Umbilical cord (tissue), 2 donors: ENCODE measurements at places on chromosomes 11 and 22. TPM values are rescaled to one million over a fixed set of nuclear protein-coding genes. Genes with fewer than 3 reads are reported as not detected.

The GVQW3 gene
- total RNA-seq: 7.0 TPM

The ZW10 gene
- 20.5 TPM for total RNA-seq

The OR51E2 gene
- 6.0 TPM for total RNA-seq

The FAT3 gene
- 23.6 TPM for total RNA-seq

The SCN2B gene
- total RNA-seq: 4.6 TPM

The TRPC6 gene
- total RNA-seq: 53.4 TPM

The POLA2 gene
- total RNA-seq: 3.6 TPM

The PTPRCAP gene
- total RNA-seq: 9.9 TPM

The CENPM gene
- not detected for total RNA-seq

The CNIH2 gene
- total RNA-seq: not detected

The P2RY2 gene
- 4.8 TPM for total RNA-seq

The VPREB3 gene
- total RNA-seq: not detected

The GLYAT gene
- 55.4 TPM for total RNA-seq

The KBTBD3 gene
- 15.2 TPM for total RNA-seq

The VSTM5 gene
- total RNA-seq: 5.3 TPM

The TAF1D gene
- total RNA-seq: 200 TPM

The SUSD2 gene
- 12.3 TPM for total RNA-seq

The ST14 gene
- total RNA-seq: 5.3 TPM

The APOBEC3B gene
- not detected for total RNA-seq

The PACSIN3 gene
- total RNA-seq: 23.4 TPM

The OOSP4B gene
- total RNA-seq: not detected

The SEPTIN3 gene
- total RNA-seq: 0.48 TPM

The CDKN1C gene
- 651 TPM for total RNA-seq

The TM7SF2 gene
- total RNA-seq: 15.2 TPM
